ENCODE measurements at places on chromosomes 16 and 17. TPM values are rescaled to one million over a fixed set of nuclear protein-coding genes. Genes with fewer than 3 reads are reported as not detected.

DNA sequence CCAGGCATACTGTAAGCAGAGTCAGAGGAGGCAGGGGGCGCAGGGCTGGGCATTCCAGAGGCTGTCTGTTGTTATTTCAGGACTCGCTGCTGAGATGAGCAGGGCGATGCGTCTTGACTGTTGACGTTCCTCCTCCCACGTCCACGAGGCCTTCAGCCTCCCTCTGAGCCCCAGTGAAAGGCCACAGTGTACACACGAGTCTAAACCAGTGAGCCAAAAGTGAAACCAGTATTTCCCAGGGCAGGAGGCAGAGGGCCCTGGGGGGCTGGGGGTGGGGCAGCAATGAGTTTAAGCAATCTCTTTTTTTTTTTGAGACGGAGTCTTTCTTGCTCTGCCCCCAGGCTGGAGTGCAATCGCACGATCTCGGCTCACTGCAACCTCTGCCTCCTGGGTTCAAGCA lies 21.5 kb downstream of the SMTNL2 start:
- no peak for DNase-seq

DNA sequence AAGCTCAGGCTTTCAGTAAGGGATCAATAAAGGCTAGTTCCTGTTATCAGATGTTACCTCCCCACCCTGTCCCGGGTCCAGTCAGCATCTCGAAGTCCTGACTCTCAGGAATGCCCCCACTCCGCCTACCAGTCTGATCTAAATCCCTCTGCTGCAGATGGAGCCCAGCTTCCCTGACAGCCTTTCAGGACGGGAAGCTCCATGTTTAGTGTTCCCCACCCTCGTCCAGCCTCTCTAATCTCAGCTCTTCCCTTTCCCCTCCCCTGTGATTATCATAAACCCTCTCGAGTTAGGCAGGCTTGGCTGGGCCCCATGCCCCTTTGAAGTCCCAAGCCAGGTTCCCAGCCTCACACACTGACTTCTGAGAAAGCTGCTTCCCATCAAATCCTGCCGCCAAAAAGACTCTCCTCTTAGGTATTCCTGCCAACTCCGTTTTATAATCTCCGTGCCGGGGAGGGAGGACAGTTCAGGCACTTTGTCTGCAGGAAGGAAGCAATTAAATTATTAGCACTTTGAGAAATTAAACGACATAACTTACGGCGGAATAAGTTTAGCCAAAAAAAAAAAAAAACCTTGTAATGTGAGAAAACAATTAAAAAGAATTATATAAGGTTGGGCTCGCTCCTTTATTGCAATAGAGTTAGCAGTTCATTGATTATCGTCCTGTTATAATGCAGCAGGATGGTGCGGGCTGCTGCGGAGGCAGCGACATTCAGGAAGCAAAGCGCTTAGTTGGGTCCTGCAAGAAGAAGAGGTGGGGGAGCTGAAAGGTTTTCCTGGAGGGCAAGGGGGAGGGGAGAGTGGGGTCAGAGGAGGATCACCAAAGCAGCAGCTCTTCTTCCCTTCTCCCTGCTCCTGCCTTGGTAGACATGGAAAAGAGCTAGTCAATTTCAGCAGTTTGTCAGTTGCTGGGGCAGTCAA lies 16.8 kb upstream of the ETV4 start:
- no peak for DNase-seq

- DNase-seq, result no peak
These were observed 13.3 kb upstream of the CNEP1R1 start for GRCh38 chr16:50011707-50012106.

DNA sequence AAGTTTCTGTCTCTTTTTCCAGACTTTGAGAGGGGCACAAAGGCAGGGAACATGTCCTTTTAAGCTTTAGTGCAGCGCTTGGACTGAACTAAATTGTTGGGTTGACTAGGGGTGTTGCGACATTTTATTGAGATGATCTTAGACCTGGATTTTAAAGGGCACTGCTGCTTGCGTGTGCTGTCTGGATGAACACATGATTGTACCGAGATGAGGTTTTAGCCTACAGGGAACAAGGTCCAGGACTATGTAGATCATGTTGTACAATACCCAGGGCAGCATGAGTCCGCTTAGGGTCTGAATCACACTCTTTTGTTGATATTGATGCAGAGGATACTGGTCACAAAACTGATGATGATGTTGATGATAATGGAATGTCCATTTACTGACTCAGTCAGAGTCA lies 5.2 kb upstream of the RGS9 start:
- DNase-seq, result no peak

- DNase-seq, result peak; percentile 52
These were observed 355.7 kb upstream of the MON1B start for GRCh38 chr16:76835339-76835738.

- DNase-seq, result no peak
These were observed 45.0 kb downstream of the NSRP1 start for GRCh38 chr17:30161601-30162000.

GRCh38 chr16:49431040-49431439 lies 57.4 kb downstream of the C16orf78 start:
- no peak for DNase-seq

GRCh38 chr17:40926341-40926740 lies 11.1 kb downstream of the KRT23 start:
- DNase-seq, result no peak

GRCh38 chr16:1045310-1045992 lies 27.1 kb upstream of the SSTR5 start:
- DNase-seq, result no peak

DNA sequence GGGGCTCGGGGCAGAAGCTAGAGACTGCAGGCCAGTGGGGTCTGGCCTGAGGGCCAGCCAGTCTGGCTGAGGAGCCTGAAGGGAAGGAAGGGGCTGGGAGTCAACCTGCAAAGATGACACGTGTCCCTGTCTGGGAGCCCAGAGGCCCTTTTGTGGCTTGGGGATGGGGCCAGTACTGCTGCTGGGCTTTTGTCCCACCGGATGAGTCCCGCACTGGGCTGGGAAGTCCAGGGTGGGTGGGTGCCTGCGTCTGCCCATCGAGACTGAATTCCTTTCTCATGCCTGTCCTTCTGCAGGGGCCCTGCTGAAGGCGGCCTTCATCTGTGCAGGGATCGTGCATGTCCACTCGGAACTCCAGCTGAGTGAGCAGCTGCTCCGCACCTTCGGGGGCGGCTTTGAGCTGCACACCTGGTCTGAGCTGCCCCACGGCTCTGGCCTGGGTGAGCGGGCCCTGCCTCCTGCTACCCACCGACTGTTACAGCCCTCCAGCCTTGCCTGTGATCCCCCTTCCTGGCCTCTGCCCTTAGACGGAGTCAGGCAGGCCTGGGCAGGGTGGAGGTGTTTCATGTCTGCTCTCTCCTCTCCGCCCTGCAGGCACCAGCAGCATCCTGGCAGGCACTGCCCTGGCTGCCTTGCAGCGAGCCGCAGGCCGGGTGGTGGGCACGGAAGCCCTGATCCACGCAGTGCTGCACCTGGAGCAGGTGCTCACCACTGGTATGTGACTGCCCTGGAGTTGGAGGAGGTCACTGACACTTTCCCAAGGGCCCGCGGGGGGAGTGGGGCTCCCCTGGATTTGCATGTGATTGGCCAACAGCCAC lies 20.9 kb downstream of the FCSK start:
- no peak for DNase-seq

- no peak for DNase-seq
These were observed 7.4 kb downstream of the PNPO start for GRCh38 chr17:47948706-47949196.

- no peak for DNase-seq
These were observed 59.4 kb upstream of the XYLT1 start for GRCh38 chr16:17529982-17530760.

GRCh38 chr17:1197379-1197778 lies 17.6 kb upstream of the ABR start:
- DNase-seq, result no peak

- DNase-seq, result no peak
These were observed 43.9 kb upstream of the KIFC3 start for GRCh38 chr16:57846078-57846697.

DNA sequence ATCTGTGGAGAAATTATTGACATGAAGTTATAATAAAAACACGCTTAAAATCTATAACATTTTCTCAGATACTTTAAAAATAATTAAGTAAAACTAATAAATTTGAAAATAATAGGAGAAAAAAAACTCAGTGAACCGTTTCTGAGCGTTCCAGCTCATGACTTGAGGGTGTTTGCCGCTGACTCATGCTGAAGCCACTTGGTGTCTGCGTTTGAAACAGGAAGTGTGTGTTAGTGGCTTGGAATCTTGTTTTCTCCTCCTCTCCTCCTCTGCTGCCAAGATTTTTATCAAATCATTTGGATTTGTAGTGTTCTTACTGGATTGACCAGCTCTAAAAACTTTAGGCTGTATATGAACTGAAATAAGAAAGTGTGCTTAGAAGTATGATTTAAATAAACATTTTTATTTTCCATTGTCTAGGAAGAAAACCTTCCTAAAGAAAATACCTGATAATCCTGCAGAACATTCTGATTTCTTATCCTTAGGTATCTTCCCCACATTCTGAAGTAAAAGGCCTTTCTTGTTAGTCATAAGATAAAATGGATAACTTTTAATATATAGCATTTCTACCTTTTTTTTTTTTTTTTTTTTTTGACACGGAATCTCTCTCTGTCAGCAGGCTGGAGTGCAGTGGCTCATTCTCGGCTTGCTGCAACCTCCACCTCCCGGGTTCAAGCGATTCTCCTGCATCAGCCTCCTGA lies 30.8 kb downstream of the USP10 start:
- DNase-seq, result peak; percentile 59

- no peak for DNase-seq
These were observed 1.8 kb downstream of the SOX8 start for GRCh38 chr16:983044-984030.

DNA sequence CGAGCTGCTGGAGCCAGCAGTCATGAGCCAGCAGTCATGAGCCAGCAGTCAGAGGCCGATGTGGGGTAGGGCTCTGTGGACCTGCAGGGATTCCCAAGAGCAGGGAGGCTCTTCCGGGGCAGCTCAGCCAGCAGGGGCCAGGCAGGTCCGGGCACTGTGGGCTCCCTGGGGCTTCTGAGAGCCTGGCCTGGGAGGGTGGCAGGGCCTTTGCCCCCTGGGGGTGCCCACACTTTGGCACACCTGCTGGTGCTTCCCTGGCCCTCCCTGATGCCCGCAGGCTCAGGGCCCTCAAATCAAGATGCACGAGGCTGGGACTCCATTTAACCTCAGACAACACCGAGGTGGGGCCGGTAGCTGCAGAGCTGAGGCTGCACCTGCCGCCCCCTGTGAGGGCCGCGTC lies 18.1 kb downstream of the SOX8 start:
- no peak for DNase-seq

GRCh38 chr16:79599837-79600637 lies 500 bp downstream of the MAF start:
- peak; percentile 86 for DNase-seq

DNA sequence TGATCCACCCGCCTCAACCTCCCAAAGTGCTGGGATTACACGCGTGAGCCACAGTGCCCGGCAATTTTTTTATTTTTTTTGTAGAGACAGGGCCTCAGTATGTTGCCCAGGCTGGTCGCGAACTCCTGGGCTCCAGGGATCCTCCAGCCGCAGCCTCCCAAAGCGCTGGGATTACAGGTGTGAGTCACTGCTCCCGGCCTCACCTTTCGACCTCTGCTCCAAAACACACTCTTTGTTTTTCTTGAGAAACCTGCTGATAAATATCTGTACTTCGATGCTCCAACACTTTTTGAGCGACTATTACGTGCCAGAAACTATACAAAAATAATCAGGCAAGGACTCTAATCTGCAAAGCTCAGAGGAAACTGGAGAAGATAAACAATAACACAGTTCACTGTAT lies 1.0 kb downstream of the MED1 start:
- DNase-seq, result no peak

- no peak for DNase-seq
These were observed 25.1 kb upstream of the SLC47A1 start for GRCh38 chr17:19508577-19508867.

- DNase-seq, result peak; percentile 47
These were observed 4.3 kb upstream of the ATP1B2 start for GRCh38 chr17:7646457-7646856.

- DNase-seq, result no peak
These were observed 151.5 kb downstream of the KCNJ2 start for GRCh38 chr17:70320673-70321345.

GRCh38 chr16:70661918-70662641 lies 15.7 kb downstream of the IL34 start:
- DNase-seq, result no peak

DNA sequence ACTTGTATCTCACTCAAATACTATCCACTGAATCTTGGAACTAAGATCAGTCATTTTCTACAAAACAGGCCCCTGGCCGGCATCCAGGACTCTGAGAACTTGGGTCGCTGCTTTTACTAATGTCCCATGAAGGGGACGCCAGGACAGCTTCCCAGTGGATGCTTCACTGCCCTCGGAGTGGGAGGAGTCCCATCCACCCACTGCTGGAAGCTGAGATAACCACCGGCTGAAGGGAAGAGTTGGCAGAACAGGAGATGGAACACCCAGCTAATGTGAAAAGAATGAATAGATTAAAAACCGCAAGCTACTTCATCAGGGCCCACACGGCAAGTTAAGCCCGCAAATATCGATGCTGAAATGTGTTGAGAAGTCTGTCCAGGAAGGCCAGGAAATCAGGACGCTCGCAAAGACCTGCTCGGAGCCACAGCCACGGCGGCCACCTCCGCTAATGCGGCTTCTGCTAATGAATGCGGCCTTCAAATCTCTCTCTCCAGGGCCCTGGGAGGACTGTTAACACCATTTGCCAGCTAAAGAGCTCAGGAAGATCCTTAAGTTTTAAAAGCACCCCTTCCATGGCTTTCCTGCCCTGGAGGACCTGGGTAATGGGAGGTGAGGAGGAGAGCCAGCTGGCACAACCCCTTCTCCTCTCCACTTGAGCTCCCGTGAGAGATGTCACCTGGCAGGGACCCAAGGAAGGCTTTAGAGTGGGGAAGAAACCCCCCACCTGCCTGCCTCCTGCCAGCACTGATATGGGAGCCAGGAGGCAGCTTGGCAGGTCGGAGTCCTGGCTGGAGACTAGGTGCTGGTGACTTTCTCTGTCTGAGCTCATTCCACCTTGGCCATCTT lies 226.6 kb upstream of the RPL38 start:
- no peak for DNase-seq

The C17orf58 gene
- polyA plus RNA-seq, result 17.1 TPM

The BCO1 gene
- not detected for polyA plus RNA-seq

The HOXB2 gene
- polyA plus RNA-seq, result 11.3 TPM

The PLCD3 gene
- 55.8 TPM for polyA plus RNA-seq

The CMTM4 gene
- 8.0 TPM for polyA plus RNA-seq

The SEPTIN12 gene
- not detected for polyA plus RNA-seq

The FBXO39 gene
- polyA plus RNA-seq, result not detected

The DHRS7C gene
- polyA plus RNA-seq, result 118 TPM

The CD300H gene
- polyA plus RNA-seq, result not detected

The PIP4K2B gene
- polyA plus RNA-seq, result 72.5 TPM

Data from hindlimb muscle (tissue), 1 donor.